ENCODE measurements at places on chromosomes 3 and 15. TPM values are rescaled to one million over a fixed set of nuclear protein-coding genes. Genes with fewer than 3 reads are reported as not detected.

CHL1 gene
- total RNA-seq, result 5.6 TPM

ANKRD63 gene
- not detected for total RNA-seq

TBC1D21 gene
- total RNA-seq, result not detected

CFAP100 gene
- total RNA-seq, result 32.5 TPM

- H3K4me3 ChIP-seq, result no peak overlapping the region
- H3K27me3 ChIP-seq, result no peaks in the 10 kb centered on the region
- H3K27ac ChIP-seq, result no peak overlapping the region
- DNase-seq, result no peak
- H3K4me1 ChIP-seq, result peaks cover 29% of the 10 kb centered on the region
These were observed 94.4 kb downstream of the AKAP13 start for GRCh38 chr15:85474700-85475316.

SLC22A13 gene
- 0.34 TPM for total RNA-seq

All from upper lobe of left lung (tissue), 6 donors.